ENCODE measurements at places on chromosomes 12 and 14.

DNA sequence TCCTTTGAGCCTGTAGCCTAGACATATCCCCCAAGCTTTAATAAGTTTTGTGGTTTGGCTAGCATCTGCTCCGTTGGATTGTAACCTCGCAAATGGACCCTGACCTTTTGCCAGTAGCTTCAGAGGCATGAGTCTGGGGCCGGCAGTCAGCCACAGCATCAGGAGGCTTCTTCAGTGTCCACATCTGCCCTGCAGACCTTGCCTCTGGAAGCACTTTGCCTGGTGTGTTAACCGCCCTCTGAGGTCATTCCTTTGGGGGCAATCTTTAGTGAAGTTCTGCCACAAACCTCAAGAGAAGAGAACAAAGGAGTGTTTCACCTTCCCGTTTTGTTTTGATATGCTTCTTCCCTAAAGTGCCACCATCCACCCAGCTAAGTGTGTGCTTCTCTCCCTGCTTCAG is 71.4 kb downstream of the GNS start:
- no peak for DNase-seq

GRCh38 chr12:28955931-28956330 is 193.1 kb upstream of the FAR2 start:
- DNase-seq, result no peak

GRCh38 chr14:55578511-55578910 is 1.5 kb upstream of the KTN1 start:
- DNase-seq, result no peak

DNA sequence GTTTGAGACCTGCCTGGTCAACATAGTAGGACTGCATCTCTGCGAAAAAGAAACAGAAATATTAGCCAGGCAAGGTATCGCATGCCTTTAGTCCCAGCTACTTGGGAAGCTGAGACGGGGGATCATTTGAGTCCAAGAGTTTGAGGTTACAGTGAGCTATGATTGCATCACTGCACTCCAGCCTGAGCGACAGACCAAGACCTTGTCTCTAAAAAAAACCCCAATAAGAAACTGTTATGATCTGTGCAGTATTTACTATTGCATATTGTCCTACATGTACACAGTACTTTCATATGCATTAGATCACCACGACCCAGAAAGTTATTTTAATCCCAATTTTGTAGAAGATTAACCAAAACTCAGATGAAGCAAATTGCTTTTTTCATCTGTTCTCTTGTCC is 187.5 kb downstream of the PCNX1 start:
- DNase-seq, result no peak

DNA sequence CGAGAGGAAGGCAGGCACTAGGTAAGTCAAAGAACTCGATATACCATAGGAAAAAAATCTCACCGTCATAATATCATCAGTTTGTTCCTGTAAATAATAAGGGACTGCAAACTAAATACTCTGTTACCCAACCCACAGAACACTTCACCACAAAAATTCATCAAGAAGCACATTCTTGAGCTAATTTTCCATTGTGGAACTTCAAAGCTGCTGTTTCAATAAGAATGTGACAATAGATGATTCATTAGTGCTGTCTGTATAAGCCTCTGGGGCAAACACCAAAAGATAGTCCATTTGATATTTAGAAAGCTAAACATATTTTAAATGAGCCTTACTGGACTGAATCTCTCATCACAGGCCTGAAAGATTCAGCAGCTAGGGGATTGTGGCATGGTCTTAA is 219.4 kb downstream of the KSR2 start:
- DNase-seq, result no peak
